Activated CD8-positive, alpha-beta memory T cell treated with anti-CD3 and anti-CD28 coated beads, Interleukin-2, amount 10 ng/mL, durations not matched to agents 7 days and 5 days (primary cell): ENCODE measurements at places on chromosomes 2 and 18.

GRCh38 chr2:88880441-88880953 lies 189.0 kb downstream of the RPIA start:
- peak; percentile 56 for DNase-seq
- no peak overlapping the region for H3K4me3 ChIP-seq
- H3K27ac ChIP-seq: no peak overlapping the region
- H3K27me3 ChIP-seq: peaks cover 52% of the 10 kb centered on the region

DNA sequence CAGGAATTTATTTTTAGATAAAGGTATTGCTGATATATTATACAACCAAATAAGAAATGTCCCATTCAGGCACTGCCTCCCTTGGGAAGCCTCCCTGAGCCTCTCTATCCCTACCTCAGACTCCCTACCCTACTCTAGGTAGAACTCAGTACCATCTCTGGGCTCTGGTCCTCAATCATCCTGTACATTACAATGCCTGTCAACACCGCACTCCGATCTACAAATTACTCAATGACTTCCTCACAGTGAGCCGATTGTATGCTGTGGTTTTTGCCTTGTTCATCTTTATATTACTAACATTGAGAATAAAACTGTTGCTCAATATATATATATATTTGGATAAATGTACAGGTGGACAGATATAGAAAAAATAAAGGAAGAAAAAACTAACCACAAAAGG lies 207.5 kb downstream of the STK39 start:
- no peak for DNase-seq
- peaks cover 31% of the 10 kb centered on the region for H3K4me1 ChIP-seq
- H3K27ac ChIP-seq: no peak overlapping the region
- H3K27me3 ChIP-seq: no peaks in the 10 kb centered on the region
- H3K4me3 ChIP-seq: no peak overlapping the region

DNA sequence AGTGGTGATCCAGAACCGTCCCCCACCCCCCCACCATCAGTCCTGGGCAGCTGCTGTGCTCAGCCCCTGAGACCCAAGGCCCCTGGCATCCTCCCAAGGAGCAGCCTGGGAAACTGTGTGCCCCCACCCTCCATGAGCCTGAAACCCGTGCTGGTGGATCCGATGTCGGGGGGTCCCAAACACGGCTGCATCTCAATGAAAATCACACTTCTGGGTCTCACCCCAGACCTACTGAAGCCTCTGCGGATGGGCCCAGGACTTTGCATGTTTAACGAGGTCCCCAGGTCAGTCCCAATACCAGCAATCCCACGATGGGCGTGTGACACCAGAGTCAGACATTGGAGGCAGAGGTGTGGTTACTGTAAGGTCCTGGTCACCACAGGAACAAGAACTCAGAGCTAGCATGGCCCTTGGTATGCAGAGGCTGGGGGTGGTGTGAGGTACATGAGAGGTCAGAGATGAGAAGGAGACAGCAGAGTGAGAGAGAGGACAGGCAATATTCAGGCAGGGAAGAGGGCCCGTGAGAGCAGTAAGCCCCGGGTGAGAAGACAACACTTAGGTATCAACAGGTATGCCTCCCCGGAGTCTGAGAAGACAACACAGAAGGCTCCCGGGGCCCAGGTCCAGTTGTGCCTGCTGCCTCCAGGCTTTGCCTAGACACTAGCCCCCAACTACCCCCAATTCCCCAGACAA lies 32.6 kb downstream of the MRPL35 start:
- H3K36me3 ChIP-seq: peaks cover 2% of the 10 kb centered on the region
- H3K4me1 ChIP-seq: peaks cover 5% of the 10 kb centered on the region
- no peak overlapping the region for H3K4me3 ChIP-seq
- peaks cover 15% of the 10 kb centered on the region for H3K27me3 ChIP-seq
- H3K27ac ChIP-seq: no peak overlapping the region
- DNase-seq: no peak

DNA sequence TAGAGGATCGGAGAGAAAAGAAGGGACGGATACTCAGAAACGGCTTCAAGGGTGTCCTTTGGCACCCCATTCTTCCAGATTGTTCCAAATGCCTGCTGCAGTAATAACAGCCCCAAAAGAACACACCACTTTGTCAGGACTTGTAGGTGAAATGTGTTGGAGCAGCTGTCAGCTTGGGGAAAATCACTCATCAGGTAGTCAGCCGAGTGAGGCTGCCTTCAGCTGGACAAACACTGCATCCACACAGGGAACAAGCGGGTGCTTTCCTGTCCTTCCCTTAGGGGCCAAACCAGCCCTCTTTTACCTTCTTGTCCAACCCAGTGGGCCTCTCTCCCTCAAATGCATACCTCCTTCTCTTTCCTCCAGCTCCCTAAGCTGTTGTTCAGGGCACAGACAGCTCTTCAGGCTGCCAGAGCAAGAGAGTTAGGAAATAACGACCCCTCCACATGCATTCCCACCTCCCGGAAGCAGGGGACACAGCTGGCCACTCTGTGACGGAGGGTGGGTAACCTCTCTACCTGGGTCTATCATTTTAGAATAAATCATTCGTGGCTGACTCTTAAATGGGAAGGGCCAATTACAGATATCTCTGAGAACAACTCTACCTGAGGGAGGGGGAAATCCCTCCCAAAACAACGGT lies 48.1 kb downstream of the BCL11A start:
- DNase-seq: no peak
- no peak overlapping the region for H3K4me3 ChIP-seq
- H3K27ac ChIP-seq: no peak overlapping the region
- H3K36me3 ChIP-seq: no peaks in the 10 kb centered on the region

DNA sequence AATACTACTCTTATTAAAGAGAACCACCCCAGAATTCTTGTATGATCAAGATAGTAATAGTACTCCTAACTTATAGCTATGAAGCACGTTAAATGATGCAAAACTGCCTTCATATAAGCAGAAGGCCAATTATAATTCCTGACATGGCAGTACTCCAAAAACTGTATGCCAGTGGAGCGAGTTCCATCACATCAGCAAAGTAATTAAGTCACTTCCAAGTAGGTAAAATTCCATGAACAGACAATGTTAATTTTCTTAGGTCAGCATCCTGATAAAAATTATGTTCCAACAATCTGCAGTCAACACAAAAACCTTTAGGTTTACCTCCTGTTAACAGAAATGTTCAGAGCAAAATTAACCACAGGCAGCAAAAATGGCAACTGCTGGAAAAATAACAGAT lies 136.7 kb downstream of the CDH2 start:
- no peaks in the 10 kb centered on the region for H3K27me3 ChIP-seq
- H3K4me1 ChIP-seq: no peaks in the 10 kb centered on the region
- H3K36me3 ChIP-seq: no peaks in the 10 kb centered on the region
- DNase-seq: no peak

- no peak overlapping the region for H3K27ac ChIP-seq
- peaks cover 27% of the 10 kb centered on the region for H3K27me3 ChIP-seq
- no peak for DNase-seq
- H3K4me3 ChIP-seq: no peak overlapping the region
Observed at GRCh38 chr2:23616630-23617029, 231.7 kb downstream of the KLHL29 start.

DNA sequence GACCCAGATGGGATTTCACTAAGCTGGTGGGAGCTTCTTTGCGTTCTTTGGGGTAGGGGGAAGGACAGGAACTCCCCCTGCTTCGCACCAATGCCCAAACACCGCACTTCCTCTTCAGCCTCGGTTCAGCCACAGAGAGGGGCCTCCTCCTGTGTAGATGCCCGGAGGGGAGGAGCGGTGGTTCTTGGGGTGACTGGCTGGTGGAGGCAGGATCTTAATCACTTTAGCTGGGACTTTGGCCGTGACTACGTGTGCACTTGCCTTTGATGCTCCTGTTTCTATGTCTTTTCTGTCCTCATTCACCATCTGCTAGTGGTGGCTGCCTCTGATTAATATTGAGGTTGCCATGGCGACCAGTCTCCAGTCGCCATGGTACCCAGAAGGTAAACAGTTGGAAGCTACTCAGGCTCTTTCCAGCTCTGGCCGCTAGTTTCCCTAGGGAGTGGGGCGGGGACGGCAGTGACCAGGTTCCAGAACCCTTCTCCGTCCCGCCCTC lies 1.9 kb downstream of the CNGA3 start:
- H3K36me3 ChIP-seq: peaks cover 7% of the 10 kb centered on the region
- DNase-seq: no peak
- no peak overlapping the region for H3K27ac ChIP-seq
- H3K4me3 ChIP-seq: no peak overlapping the region

DNA sequence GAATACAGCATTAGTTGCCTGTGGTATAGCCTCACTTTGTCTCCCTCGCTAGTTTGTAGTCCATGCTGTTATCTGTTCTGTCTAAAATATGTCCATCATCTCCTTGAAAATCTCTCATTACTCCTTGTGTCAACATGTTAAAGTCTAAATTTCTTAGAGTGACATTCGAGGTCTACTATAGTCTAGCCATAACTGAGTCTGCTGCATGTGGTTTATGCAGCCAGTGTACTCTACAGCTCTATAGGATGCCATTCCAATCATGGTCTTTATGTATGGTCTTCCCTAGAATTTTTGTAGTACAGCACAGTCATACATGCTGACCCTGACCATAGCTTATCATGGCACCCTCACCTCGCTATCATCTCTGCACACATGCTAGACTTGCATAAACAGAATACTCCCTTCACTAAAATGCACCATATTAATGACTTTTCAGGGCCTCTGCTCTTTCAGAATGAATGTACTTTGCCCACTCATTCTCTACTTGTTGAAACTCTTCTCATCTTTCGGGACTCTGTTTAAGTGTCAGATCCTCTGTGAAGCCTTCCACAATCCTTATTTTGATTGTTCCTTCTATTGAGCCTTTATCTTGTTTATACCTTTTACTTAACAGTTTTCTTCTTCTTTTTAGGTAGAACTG lies 12.8 kb downstream of the TANK start:
- peaks cover 90% of the 10 kb centered on the region for H3K36me3 ChIP-seq
- H3K4me3 ChIP-seq: no peak overlapping the region
- no peak for DNase-seq
- peaks cover 77% of the 10 kb centered on the region for H3K4me1 ChIP-seq

DNA sequence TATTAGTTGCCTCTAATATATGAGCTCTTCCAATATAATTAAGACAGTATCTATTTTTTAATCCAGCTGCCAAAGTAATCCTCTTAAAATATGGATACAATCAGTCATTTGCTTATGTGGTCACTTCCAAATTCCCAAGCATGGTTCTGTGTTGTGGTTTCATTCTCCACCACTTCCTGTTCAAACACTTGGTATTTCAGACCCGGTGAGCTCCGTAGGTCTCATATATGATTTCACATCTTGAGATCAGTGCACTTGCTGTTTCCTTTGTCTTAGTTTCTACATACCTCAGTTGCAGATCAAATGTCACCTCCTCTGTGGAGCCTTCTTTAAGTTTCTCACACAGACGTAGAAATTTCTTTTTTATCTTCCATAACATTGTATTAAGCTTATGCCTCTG lies 254.2 kb downstream of the KCNS3 start:
- H3K4me3 ChIP-seq: no peak overlapping the region
- H3K4me1 ChIP-seq: peaks cover 2% of the 10 kb centered on the region
- no peak for DNase-seq
- no peaks in the 10 kb centered on the region for H3K36me3 ChIP-seq
- H3K27me3 ChIP-seq: no peaks in the 10 kb centered on the region
